ENCODE measurements at places on chromosomes 4 and X. TPM values are rescaled to one million over a fixed set of nuclear protein-coding genes. Genes with fewer than 3 reads are reported as not detected.

DNA sequence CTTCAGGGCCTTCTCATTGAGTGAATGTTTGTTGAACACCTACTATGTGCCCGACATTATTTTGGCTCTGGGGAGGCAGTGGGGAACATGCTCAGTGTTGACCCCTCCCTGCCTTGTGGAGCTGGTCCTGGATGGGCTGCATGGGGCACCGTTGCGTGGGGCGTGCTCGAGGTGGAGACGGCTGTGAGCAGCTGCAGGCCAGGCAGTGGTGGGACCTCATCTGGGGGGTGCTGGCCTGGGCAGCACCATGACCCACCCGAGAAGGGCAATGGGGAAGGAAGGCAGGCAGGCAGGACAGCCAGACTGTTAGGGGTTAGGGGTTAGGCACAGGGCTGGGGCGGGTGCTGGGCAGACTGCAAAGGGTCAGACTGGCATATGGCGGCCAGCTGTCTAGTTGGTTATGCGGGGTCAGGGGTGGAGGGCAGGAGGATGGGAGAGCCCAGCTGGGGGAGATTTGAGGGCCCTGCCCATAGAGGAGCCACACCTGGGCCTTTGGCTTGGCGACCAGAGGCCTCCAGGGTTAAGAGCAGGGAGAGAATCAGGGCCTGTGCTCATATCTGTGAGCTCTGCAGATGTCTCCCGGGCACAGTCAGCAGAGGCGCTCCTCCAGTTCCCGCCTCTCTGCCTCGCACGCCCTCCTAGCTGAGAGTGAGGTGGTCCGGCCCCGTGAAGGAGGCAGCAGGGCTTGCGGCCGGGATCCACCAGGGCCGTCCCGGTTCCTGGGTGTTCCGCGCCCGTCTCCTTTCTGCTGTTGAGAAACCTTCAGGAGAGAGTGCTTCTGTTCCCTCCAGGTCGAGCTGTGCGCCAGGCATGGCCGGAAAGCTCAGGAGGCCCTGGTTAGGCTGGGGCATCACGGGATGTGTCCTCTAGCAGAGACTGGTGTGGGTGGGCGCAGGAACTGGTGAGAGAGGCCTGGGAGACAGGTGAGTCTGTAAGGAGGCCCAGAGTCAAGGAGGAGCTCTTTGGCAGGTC lies 73.3 kb downstream of the RGS12 start:
- no peaks in the 10 kb centered on the region for H3K27me3 ChIP-seq
- H3K4me1 ChIP-seq: peaks cover 8% of the 10 kb centered on the region
- H3K4me3 ChIP-seq: no peak overlapping the region
- DNase-seq: no peak
- no peak overlapping the region for H3K27ac ChIP-seq

DNA sequence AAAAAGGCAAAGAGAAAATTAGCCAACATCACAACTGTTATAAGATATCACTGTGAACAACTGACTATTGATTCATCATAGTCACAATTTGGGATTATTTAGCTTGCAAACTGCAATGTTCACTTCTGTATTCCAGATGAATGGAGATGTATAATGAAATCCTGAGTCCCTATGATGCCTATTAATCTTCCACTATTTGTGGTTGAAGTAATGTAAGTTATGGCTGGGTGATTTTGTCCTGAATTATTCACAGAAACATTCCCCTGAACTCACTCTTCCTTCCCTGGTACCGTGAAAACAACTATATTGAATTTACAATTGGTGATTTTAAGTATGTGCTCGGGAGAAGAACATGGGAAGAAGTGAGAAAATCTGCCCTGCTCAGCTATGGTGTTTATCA lies 50.8 kb upstream of the NPFFR2 start:
- H3K27ac ChIP-seq: no peak overlapping the region
- H3K4me3 ChIP-seq: no peak overlapping the region
- no peaks in the 10 kb centered on the region for H3K27me3 ChIP-seq
- H3K4me1 ChIP-seq: no peaks in the 10 kb centered on the region

- no peak for DNase-seq
- H3K4me1 ChIP-seq: no peaks in the 10 kb centered on the region
- H3K27me3 ChIP-seq: no peaks in the 10 kb centered on the region
- H3K36me3 ChIP-seq: no peaks in the 10 kb centered on the region
- H3K27ac ChIP-seq: no peak overlapping the region
These were observed 20.4 kb downstream of the POF1B start for GRCh38 chrX:85359051-85359450.

The ELMOD2 gene
- 22.3 TPM for total RNA-seq

The EGF gene
- total RNA-seq: not detected

The TMEM144 gene
- 7.4 TPM for total RNA-seq
